Stimulated activated CD4-positive, alpha-beta T cell treated with anti-CD3 and anti-CD28 coated beads, TNF-alpha, amount 100 ng/mL, for 1 hour (primary cell): ENCODE measurements at places on chromosomes 2 and 18.

DNA sequence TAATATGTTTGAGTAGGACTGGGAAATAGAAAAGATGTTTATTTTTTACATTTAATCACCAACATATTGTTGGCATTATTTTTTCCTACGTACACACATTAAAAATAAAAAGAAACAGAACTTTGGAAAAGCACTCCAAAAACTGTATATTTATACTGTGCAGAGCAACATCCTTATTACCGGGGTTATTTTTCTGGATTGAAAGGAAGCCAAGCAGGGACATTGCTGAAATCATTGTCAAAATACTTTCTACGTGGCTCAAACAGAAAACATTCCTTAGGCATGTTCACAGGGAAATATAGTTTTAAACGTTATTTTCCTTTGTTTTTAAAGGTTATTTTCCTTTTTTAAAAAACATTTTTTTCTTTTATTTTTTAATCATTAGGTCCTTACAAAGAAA is 315.0 kb upstream of the SMIM21 start:
- DNase-seq: no peak

DNA sequence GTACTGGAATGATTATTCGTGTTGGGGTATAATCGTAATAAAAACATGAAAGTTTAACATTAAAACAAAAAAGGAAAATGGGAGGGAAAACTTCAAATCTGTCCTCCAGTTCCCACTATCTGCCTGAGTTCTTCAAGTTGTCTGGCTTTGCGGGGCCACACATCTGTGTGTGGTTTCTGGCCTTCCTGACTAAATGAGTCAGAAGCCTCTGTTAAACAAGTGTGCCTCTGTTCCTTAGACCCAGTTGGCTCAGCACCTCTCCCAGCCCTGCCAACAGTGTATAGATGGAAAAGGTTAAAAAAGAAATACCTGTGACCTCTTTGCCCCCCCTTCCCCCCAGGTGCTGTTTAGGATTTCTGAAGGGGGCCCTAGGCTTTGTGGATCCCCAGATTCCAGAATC is 30.2 kb downstream of the XDH start:
- DNase-seq: no peak

GRCh38 chr2:8049851-8050571 is 631.8 kb upstream of the ID2 start:
- DNase-seq: no peak

DNA sequence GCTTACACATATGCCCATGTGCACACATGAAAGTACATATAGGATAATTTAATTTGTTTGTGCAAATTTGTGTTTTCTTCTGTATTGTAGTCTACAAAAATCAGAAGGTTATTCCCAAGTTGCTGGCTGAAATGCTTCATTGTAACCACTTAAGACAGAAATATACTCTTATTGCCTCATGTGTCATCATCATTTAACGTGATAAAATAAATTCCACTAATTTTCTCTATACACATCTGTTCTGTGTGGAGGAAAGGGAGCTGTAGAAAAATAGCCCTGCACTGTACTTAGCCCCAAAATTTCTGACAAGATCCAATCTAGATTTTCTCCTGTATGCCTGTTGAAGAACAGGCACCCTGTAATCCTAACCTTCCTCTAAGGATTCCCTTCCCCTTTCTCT is 20.4 kb upstream of the NR4A2 start:
- DNase-seq: no peak

- no peak for DNase-seq
Measured at GRCh38 chr2:58714238-58714637, 473.1 kb upstream of the FANCL start.

GRCh38 chr2:139369423-139370409 is 589.5 kb upstream of the NXPH2 start:
- DNase-seq: no peak

DNA sequence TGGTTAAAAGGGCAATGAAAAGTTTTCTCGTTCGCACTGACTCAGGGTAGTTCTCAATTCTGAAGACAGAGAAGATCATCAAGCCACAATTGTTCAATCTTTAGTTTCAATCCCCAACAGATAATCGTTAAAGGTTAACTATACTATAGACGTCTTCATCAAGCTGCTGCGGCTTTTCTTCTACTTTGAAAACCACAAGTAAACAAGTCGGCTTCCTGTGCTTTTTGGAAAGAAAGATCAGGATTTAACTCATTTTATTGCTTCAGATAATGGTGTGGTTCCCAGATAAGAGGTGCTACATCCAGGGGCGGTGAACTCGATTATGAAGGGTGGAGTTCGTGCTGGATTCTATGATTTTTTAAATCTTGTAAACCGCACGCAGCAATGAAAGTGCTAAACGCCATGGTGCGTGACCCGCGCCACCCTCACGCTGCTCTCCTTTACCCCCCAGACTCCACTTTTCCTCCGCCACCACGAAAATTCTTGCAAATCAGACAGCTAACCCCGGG is 545 bp upstream of the CDCA7 start:
- no peak for DNase-seq

GRCh38 chr18:73677450-73677849 is 470.2 kb downstream of the FBXO15 start:
- DNase-seq: no peak

- DNase-seq: no peak
Measured at GRCh38 chr2:168767258-168767657, 35.2 kb upstream of the NOSTRIN start.

- DNase-seq: no peak
Measured at GRCh38 chr18:35717182-35717581, 135.6 kb downstream of the GALNT1 start.

DNA sequence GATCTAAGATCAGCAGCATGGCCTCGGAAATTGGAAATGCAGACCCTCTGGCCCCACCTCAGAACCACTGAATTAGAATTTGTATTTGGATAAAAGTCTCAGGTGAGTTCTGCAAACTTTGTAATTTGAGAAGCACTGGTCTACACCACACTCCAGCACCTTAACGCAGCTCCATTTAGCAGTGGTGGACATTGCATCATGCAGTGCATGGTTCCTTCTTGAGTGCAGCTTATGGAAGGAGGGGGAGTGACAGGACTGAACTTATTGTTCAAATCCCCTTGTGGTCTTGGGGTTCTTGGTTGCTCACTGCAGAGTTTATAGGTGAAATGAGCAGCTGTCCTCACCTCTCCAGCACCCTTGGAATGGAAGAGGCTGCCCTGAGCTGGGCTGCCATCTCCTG is 17.4 kb upstream of the STEAP3 start:
- DNase-seq: no peak

DNA sequence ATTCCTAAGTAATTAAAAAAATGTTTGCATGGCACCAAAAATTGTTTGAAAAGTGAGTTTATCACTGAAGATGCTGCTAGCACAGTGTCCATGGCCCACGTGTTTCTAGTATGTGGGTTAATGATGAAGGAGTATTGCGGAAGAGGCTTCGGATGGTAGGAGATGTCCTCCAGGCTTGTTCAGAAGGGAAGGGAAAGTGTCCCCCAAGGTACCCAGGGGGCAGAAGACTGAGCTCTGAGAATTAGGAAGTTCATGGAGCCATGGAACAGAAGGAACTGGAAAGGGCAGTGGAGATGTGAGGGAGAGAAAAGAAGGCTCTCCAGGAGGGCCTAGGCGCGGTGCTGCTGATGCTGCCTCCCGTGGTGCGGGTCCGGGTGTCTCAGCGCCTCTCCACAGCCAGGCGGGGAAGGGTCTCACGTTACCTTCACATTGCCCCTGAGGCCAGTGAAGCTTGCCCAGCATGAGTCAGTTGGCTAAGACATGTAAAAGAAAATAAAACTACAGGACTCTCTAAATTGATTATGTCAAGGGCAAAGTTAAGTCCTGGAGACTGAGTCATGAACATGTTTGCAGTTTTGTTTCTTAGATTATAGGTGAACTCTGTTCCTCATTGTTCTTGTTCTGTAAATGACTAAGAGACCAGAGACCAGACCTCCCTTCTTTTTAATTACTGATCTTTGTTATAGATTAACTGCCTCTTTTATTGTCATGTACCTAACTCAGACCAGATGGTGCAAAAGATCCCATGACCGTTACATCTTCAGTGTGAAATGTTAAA is 89.0 kb downstream of the MTCL1 start:
- no peak for DNase-seq

GRCh38 chr2:9699139-9700108 is 68.6 kb upstream of the YWHAQ start:
- DNase-seq: no peak

- no peak for DNase-seq
Measured at GRCh38 chr2:129881786-129882396, 97.6 kb upstream of the RAB6C start.

- DNase-seq: peak; percentile 92
Measured at GRCh38 chr2:67397143-67397986, at the start of gene ETAA1. ETAA1 (plus strand) TSS chr2:67397333; CDS start chr2:67397449, 116 bp downstream.
